Suppressor macrophage (primary cell): ENCODE measurements at places on chromosomes 3 and 15.
A peak's percentile ranks its signal among the peaks of the same experiment; 100 is the strongest.

DNA sequence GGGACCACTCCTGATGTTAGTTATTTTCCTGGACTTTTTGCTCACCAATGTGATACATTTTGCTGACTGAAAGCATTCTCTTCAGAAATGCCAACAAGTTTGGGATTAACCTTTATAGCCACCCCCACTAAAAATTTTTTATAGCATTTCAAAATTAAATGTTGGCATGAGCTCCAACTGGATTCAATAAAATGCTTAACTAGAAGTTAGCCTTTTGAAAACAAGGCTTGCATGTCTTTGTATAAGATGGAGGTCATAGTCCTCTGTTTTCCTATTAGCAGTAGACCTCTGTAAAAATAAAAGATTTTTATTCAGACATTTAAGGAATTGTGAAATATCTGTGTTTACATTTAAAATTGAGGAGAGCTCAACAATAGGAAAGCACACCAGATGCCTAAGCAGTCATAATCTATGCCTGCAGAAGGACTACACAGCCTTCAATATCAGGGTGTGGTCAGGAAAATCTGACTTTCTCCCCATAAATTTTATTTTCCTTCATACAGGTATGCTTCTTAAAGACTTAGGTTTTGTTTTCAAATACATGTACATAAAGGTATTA is 87.2 kb downstream of the DNAJC13 start:
- no peak for DNase-seq

- no peak for DNase-seq
Measured at GRCh38 chr3:169134194-169134593, 529.3 kb downstream of the MECOM start.

DNA sequence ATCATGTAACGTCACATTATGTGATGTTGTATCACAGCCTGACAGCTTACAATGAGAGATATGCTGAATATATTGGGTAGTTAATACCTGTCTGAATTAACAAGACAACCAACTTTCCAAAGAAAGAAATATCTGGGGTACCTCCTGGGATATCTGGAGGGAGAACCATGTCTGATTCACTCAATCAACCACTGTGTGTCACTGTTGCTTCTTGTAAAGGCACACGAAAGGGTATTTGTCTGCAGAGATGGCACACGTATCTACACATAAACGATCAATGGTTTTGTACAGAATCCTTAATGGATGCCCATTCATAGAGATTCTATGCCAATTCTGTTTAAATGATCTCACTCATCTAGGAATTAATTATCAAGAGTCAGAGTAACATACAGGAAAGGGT is 252.1 kb upstream of the TMCO5A start:
- DNase-seq = peak; percentile 2

- no peak for DNase-seq
Measured at GRCh38 chr3:46524008-46524407, 26.2 kb downstream of the RTP3 start.

- DNase-seq = no peak
Measured at GRCh38 chr15:31160297-31160696, 58.8 kb upstream of the TRPM1 start.

GRCh38 chr15:70789213-70789612 is 25.9 kb upstream of the UACA start:
- no peak for DNase-seq

DNA sequence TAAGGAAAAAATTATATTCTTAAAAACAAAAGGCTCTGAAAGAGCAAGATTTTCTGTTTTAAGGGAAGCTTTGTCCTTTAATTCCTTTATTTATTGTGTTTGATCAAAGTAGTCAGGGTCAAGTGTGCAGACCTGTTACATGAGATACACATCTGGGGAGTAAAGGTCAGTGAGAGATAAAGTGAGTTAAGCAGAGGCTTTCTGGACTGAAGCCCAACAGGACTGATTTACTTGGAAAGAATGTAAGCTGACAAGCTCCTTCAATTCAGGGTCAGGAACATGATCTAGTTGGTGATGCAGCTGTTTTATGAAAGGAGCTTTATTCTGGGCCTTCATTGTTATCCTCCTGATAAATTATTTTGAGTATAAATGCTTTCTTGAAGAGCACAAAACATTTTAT is 20.7 kb upstream of the OTOL1 start:
- DNase-seq = no peak

- no peak for DNase-seq
Measured at GRCh38 chr15:100903168-100903554, 16.0 kb upstream of the LRRK1 start.

- no peak for DNase-seq
Measured at GRCh38 chr15:58432401-58432800, 610 bp downstream of the LIPC start.

GRCh38 chr3:134340982-134341365 is 33.3 kb downstream of the AMOTL2 start:
- no peak for DNase-seq

GRCh38 chr3:190165253-190165652 is 44.6 kb upstream of the P3H2 start:
- no peak for DNase-seq

GRCh38 chr3:43353923-43354670 is 67.8 kb downstream of the SNRK start:
- DNase-seq = no peak

DNA sequence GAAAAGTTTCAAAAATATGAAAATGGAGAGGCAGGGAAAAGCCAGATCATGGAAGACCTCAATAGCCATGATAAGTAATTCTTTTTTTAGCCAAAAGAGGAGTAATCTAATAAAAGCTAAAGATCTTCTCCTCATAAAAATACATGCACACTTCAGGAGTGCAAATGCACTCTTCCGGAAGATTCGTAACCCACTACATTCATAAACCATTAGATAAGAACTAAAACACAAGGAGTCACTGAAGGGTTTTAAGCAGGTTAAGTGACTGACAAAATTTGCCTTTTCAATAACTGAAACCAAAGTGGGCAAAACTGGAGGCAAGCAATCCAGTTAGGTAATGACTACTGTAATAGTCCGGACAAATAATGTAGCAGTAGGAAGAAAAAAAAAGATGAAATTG is 46.0 kb downstream of the UBE3A start:
- DNase-seq = no peak

- peak; percentile 98 for DNase-seq
Measured at GRCh38 chr3:122233101-122233952, 49.9 kb downstream of the CASR start.

GRCh38 chr3:58419780-58420507 is 13.7 kb downstream of the PDHB start:
- DNase-seq = no peak

DNA sequence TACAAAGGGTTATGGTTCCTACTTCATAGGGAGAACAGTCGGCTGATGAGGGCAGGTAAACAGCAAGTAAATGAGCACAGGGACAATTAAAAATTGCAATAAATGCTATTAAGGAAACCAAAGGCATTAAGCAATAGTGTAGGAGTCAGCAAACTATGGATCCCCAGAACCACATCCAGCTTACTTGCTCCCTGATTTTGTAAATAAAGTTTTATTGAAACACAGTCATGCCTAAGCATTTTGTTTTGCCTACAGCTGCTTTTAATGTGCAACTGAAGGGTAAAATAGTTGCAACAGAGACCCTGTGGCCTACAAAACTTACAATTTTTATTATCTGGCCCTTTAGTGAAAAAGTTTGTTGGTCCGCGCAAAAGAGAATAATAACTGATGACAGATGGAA is 351.2 kb upstream of the NR2F2 start:
- no peak for DNase-seq

DNA sequence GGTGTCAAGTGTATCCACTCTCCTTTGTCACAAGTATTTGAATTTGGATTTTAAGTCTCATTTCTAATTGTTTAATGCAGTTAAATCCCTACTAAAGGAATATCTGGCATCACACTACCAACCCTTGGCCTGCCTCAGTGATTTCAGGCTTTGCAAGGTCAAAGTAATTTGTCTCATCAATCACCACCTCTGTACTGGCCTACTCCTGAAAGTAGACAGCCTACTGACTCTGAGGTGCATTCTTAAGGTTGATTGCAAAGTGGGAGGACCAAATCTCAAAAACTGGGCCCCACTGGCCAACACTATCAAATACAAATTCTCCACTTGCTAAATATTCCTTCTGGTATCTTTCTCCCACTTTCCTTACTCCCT is 851 bp upstream of the TEX55 start:
- no peak for DNase-seq

DNA sequence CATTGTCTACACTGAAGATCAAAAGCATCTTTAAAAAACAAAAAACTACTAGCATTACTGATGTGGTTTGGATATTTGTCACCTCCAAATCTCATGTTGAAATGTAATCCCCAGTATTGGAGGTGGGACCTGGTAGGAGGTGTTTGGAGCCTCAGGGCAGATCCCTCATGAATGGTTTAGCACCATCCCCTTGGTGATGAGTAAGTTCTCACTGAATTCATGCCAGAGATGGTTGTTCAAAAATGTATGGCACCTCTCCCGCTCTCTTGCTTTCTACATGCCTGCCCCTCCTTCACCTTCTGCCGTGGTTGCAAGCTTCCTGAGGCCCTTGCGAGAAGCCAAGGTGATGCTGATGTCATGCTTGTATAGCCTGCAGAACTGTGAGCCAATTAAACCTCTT is 136.6 kb upstream of the FHIT start:
- no peak for DNase-seq

GRCh38 chr3:132183811-132184210 is 133.4 kb upstream of the ACP3 start:
- no peak for DNase-seq

GRCh38 chr3:186235554-186235953 is 126.5 kb downstream of the DGKG start:
- no peak for DNase-seq

DNA sequence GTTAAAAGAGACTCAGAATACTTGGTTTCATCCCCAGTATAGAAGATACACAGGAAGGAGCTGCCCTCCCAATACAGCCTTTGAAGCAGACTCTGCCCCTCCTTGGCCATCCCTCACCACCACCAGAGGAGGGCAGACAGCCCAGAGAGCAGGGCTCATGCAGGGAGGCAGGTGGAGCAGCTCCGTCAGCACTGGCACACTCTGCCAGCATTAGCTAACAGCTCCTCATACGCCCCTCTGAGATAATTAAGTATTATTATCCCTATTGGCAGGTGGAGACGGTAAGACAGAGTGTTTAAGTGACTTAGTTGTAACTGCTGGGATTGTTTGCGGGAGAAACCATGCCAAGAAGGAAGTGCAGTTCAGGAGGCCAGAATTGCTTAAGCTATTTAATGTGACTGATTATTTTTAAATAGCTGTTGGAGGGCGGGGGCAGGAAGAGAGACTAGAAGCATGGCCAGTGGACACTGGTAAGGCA is 434.0 kb downstream of the EPHB1 start:
- DNase-seq = peak; percentile 73

DNA sequence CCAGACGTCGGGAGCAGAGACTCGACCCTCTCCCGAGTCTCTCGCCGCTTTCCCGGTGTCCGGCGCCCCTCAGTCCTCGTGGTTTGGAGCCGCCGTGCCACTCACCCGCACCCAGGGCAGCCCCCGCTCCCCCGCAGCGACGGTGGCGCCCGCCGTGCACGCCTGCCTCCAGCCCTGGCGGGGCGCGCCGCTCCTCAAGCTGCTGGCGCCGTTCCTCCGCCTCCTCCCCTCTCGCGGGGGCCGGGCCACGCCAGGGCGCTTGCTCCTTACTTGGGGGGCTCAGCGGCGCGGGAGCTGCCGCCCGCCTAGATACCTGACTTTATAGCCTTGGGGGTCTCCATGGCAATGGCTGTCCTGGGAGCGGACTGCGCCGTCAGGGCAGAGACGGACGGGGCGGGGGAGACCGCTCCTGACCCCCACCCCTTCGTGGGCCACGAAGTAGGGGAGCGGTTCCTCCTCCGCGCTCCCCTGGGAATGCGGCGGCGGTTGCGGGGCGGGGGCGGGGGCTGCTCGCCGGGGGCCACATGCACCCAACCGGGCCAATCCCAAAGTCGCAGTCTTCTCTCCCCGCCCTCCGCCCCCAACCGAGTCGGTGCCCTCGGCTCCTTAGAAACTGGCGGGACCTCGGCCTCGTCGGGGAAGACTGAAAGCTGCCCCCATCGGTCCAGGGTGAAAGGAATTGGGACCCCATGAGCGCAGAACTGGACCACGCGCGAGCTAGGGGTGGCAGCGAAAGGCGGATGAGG is at the start of gene ANKRD63:
Gene ANKRD63, minus strand, starts transcription at position 196 of the 746 bp plus-strand sequence. CDS start 478 bp downstream, outside the sequence.
- DNase-seq = peak; percentile 76

DNA sequence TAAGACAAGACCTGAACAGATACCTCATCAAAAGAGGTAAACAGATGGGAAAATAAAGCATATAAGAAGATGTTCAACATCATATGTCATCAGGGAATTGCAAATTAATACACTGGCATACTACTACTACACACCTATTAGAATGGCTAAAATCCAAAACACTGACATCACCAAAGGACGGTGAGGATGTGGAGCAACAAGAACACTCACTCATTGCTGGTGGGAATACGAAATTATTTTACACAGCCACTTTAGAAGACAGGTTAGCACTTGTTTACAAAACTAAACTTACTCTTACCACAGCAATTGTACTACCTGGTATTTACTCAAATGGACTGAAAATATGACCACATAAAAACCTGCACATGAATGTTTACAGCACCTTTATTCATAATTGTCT is 119.6 kb downstream of the GSK3B start:
- no peak for DNase-seq

DNA sequence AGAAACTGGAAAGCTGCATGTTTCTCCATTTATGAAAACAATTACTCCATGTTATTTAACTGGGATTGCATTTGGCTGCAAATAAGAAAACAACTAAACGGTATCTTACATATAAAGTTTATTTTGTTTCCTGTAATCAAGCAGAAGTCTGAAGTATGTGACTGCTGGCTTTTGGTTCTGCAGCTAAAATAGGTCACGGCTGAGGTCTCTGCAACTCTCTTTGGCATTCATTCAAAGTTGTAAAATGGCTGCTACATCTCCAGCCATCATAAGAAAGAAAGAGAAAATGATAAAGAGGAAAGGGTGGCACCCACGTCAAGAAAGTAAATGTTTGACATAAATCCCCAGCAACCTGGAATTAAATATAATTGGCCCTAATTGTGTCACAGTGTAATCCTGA is 406.1 kb downstream of the TBC1D5 start:
- DNase-seq = no peak

GRCh38 chr3:56536735-56537134 is 20.2 kb upstream of the CCDC66 start:
- DNase-seq = no peak

GRCh38 chr15:64687688-64688087 is 87.7 kb downstream of the RBPMS2 start:
- no peak for DNase-seq

- DNase-seq = no peak
Measured at GRCh38 chr15:31091481-31091880, 10.0 kb downstream of the TRPM1 start.
